T-helper 17 cell (primary cell): ENCODE measurements at places on chromosomes 13 and 19. TPM values are rescaled to one million over a fixed set of nuclear protein-coding genes. Genes with fewer than 3 reads are reported as not detected.

EFNA2 gene
- total RNA-seq: not detected

SULT2A1 gene
- not detected for total RNA-seq

DNA sequence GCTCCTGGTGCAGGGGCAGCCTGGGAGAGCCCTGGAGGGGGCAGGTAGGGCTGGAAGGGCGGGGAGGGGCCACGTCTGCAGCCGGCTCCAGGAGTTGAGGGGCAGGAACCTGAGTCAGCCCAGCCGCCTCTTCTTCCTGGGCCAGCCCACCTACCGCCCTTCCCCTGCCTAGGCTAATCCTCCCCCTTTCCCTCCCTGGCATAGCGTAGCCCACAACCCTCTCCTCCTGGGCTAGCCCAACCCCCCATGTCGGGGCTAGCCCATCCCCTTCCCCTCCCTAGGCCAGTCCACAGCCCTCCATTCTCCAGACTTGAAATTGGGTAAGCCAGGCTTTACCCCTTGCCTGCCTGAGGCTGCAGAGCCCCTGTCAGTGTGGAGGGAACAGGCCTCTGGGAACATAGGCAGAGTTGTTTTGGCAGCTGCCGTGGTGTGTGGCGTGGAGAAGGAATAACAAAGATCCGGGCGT lies 20.6 kb upstream of the WDR18 start:
- H3K36me3 ChIP-seq: peaks cover 2% of the 10 kb centered on the region
- DNase-seq: no peak
- H3K27ac ChIP-seq: peak overlapping the region; percentile 32

GRCh38 chr13:114161644-114162532 lies 17.2 kb upstream of the CFAP97D2 start:
- no peaks in the 10 kb centered on the region for H3K36me3 ChIP-seq
- peaks cover 56% of the 10 kb centered on the region for H3K4me1 ChIP-seq
- no peaks in the 10 kb centered on the region for H3K27me3 ChIP-seq
- no peak for DNase-seq
- peak overlapping the region; percentile 86 for H3K27ac ChIP-seq
- peak overlapping the region; percentile 89 for H3K4me3 ChIP-seq

DNA sequence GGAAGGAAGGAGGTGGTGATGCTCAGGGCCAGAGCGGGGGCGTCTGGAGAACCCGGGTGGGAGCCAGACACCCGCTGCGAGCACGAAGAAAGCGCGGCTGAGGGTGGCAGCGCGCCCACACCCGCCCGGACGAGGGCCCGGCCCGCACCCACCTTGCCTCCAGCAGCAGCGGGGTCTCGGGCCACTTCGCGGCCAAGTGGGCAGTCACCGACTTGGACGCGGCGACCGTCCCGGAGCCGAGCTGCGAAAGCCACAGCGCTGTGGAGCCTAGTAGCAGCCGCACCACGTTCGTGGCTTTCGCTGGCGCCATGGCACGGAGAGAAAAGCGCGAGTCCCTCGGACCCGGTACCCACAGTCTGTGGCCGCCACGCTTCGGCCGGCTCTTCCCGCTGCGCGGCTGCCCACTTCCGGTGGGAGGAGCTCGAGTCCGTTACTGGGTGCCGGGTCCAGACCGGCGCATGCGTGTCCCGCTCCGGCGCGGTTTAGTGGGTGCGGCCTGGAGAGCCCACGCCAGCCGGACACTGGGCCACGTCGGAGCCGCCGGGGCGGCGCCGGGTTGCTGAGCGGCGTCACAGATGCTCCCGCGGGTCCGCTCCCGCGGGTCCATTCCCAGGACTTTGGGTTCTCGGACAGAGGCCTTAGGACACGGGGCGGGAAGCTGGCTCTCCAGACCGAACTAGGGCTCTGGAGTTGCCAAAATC lies at the start of gene UGGT2:
TSS of gene UGGT2 (minus strand) at position 399 of the 701 bp plus-strand sequence. CDS start at position 310, 89 bp downstream.
- DNase-seq: no peak
- no peak within 1 kb of the TSS for H3K27ac ChIP-seq
- no peaks in the 10 kb centered on the region for H3K4me1 ChIP-seq
- peaks cover 7% of the 10 kb centered on the region for H3K27me3 ChIP-seq
- no peaks in the 10 kb centered on the region for H3K36me3 ChIP-seq

DNA sequence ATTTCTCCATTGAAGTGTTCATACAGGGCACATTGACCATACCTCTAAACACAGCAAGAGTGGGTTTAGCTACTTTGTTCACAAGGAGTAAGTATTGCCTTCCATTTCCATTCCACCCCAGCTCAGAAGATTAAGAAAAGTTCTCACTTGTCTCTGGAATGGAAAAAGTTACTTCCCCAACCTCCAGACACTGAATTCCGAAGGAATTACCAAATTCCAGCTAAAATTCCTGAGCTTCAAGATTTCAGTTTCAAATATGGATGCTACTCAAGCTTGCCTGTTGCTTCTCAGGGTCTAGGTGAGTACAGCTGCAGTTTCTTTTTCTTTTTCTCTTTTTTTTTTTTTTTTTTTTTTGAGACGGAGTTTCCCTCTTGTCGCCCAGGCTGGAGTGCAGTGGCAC lies 33.6 kb downstream of the TEX26 start:
- no peaks in the 10 kb centered on the region for H3K4me1 ChIP-seq
- H3K27ac ChIP-seq: no peak overlapping the region
- H3K4me3 ChIP-seq: no peak overlapping the region
- DNase-seq: no peak
- peaks cover 56% of the 10 kb centered on the region for H3K27me3 ChIP-seq

DNA sequence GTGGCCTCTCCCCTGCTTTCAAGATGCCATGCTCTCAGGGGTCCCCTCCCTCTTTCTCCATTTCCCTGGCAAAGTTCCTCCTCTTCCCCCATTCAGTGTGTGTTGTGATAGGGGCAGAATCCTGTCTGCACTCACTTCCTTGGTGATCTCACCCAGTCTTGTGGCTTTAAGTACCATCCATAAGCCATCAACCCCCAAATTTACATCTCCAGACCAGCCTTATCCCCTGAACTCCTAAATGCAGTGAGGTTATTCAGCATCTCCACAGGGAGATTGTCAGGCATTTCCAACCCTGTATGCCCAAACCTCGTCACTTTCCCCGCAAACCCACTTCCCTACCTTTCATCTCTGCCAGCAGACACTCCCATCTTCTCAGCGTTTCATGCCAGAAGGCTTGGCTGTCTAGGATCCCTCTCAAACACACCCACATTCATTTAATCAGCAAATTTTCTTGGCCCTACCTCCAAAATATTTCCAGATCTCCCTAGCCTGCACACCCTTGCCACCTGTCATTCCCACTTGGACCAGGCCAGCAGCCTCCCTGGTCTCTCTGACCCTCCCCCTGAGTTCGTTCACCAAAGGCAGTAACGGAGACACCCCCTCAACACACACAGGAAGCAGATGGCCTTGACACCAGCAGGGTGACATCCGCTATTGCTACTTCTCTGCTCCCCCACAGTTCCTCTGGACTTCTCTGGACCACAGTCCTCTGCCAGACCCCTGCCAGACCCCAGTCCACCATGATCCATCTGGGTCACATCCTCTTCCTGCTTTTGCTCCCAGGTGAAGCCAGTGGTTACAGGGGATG lies at the start of gene HCST:
TSS of gene HCST (plus strand) at position 676 of the 808 bp plus-strand sequence. CDS start at position 741, 65 bp downstream.
- peaks cover 45% of the 10 kb centered on the region for H3K4me1 ChIP-seq
- H3K27ac ChIP-seq: peak within 1 kb of the TSS; percentile 100
- peak within 1 kb of the TSS; percentile 98 for H3K4me3 ChIP-seq
- H3K27me3 ChIP-seq: no peaks in the 10 kb centered on the region
- peaks cover 3% of the 10 kb centered on the region for H3K36me3 ChIP-seq
- DNase-seq: peak; percentile 46

- no peak for DNase-seq
- no peak overlapping the region for H3K27ac ChIP-seq
- no peaks in the 10 kb centered on the region for H3K4me1 ChIP-seq
- no peaks in the 10 kb centered on the region for H3K36me3 ChIP-seq
- H3K4me3 ChIP-seq: no peak overlapping the region
Measured at GRCh38 chr13:102280366-102280765, 121.5 kb downstream of the FGF14 start.

DNA sequence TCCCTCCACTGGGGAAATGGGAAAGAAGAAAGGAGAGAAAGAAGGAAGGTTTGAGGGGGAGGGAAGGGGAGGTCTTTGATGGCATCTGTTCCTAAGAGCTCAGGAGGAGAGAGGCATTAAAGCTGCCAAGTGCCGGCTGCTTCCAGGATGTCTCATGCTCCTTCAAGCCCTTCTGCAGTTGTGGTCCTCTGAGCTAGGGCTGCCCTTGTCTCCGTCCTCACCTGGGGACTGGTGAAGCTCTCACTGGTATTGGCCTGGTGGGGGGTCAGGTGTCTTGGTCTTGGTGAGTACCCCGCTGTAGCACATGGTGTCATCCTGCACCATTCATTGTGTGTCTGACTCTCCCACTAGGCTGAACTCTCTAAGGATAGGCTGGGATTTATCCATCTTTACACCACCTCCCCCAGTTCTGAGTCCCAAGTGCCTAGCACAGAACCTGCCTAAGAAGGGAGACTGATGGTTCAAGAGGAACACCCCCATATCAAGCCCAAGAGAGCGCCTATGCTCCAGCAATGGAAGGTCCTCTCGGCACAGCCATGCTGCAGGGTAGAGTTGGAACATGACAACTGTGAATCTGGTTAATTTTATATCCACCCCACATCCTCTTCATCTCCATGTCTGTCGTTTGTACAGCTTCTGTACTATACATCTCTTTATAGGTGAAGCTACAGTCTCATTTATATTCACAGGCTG lies 83.7 kb downstream of the AKAP11 start:
- H3K27ac ChIP-seq: peak overlapping the region; percentile 91
- no peak for DNase-seq
- no peaks in the 10 kb centered on the region for H3K36me3 ChIP-seq
- peak overlapping the region; percentile 37 for H3K4me3 ChIP-seq
- H3K27me3 ChIP-seq: no peaks in the 10 kb centered on the region

DNA sequence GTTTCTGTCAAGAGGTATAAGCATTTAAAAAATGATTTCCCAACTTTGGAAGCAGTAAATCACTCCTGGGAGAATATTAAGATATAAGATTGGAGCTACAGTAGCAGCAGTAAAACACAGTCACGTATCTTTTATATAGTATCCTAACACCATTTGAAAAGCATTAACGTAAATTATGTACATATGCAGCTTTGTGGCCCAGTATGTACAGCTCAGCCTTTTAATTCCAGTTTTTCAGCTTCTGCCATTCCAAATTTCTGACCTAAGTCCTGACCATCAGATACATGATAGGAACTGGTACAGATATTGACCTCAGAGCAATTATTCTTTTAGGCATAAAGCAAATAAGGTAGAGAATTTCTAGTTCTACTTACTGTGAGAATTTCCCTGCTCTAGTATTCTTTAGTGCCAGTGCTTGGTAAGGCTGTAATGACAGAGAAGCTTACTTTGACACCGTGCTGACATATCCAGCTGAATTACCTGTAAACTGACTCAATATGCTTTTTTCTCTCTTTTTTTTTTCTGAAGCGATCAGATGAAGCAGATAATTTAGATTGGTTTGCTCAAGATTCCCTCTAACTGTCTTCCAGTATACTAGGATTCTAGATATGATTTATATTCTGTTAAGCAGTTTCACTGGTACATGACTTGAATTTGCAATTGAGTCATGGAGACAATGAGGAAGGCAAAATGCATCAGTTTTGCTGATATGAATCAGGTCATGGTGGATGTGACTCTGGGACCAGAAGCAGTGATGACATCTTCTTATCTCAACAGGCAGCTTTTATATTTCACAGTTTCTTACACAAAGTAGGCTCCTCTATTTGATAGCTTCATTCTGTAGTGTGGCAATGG lies 703.6 kb downstream of the SLITRK6 start:
- no peaks in the 10 kb centered on the region for H3K27me3 ChIP-seq
- H3K27ac ChIP-seq: no peak overlapping the region
- no peak for DNase-seq
- H3K4me3 ChIP-seq: no peak overlapping the region
- H3K4me1 ChIP-seq: no peaks in the 10 kb centered on the region

DNA sequence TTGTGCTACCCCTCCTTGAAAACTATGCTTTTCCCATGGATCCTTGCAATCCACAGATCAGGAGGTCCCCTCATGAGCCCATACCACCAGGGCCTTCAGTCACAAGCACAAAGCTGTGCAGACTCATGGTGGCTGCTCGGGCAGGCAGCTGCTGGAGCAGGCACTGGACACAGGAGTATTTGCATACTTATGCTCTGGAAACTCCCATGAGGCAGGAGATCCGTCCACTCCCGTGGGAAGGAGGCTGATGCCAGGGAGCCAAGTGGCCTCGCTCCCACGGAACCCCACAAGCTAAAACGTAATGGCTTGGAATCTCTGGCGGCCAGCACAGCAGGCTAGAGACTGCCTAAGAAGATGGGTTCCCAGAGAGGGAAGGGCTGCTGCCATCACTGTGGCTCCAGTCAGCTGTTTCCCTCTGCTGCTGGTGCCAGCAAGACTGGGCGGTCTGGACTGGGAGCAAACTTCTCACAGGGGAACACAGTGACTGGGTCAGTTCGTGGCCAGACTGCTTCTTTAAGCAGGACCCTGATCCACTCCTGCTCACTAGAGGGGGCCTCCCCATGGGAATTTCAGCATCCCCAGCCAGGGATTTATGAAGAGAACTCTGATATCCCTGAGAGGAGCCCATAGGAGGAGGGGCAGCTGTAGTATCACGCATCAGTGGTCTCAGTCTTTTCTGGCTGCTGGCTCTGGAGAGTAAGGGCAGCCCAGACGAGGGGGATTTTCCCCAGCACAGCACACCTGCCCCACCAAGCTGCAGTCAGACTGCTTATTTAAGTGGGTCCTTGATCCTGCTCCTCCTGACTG lies 370.3 kb upstream of the ATXN8OS start:
- no peaks in the 10 kb centered on the region for H3K4me1 ChIP-seq
- no peaks in the 10 kb centered on the region for H3K27me3 ChIP-seq
- H3K36me3 ChIP-seq: no peaks in the 10 kb centered on the region
- no peak overlapping the region for H3K4me3 ChIP-seq
- H3K27ac ChIP-seq: no peak overlapping the region
- no peak for DNase-seq

GRCh38 chr13:112131713-112132113 lies 64.8 kb downstream of the SOX1 start:
- H3K4me3 ChIP-seq: no peak overlapping the region
- H3K27ac ChIP-seq: no peak overlapping the region
- peaks cover 3% of the 10 kb centered on the region for H3K36me3 ChIP-seq
- H3K4me1 ChIP-seq: no peaks in the 10 kb centered on the region
- H3K27me3 ChIP-seq: peaks cover 62% of the 10 kb centered on the region
